ENCODE measurements at places on chromosomes 1 and 21.

- DNase-seq, result no peak
These were observed 8.7 kb downstream of the CFAP107 start for GRCh38 chr1:12754738-12755137.

GRCh38 chr1:236044341-236044740 lies 20.5 kb downstream of the NID1 start:
- no peak for DNase-seq

- no peak for DNase-seq
These were observed 171.4 kb upstream of the SNX7 start for GRCh38 chr1:98490099-98490498.

DNA sequence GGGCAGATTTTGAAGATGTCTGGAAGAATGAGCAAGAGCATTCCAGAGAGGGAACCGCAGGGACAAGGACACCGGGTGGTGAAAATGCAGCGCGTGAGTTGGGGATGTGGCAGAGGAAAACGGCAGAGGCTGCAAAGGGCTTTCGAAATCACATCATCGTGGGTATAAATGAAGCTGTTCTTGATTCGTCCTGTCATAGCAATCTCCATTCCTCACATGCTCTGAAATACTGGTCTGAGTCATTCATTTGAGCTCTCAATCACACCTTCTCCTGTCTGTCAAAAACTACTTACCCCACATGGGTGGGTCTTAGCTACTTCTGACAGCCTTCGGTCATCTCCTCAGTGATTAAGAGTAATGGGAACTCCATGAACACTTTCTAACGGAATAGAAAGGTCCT lies 81.5 kb downstream of the ERG start:
- no peak for DNase-seq

- DNase-seq, result no peak
These were observed 10.0 kb downstream of the TP53BP2 start for GRCh38 chr1:223835754-223836153.

DNA sequence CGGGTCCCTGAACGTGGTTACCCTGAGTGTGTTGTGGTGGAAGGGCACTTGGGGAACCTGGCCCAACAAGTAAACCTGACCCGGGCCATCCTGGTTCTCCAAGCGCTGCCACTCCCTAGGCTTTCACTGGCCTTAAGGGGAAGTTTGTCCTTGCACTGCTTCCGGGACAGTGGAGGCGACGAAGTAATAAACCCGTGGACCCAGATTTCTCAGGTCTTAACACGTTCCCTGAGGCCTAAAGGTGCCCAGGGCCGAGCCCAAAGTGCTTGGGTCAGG lies 261 bp upstream of the CCDC24 start:
- no peak for DNase-seq

DNA sequence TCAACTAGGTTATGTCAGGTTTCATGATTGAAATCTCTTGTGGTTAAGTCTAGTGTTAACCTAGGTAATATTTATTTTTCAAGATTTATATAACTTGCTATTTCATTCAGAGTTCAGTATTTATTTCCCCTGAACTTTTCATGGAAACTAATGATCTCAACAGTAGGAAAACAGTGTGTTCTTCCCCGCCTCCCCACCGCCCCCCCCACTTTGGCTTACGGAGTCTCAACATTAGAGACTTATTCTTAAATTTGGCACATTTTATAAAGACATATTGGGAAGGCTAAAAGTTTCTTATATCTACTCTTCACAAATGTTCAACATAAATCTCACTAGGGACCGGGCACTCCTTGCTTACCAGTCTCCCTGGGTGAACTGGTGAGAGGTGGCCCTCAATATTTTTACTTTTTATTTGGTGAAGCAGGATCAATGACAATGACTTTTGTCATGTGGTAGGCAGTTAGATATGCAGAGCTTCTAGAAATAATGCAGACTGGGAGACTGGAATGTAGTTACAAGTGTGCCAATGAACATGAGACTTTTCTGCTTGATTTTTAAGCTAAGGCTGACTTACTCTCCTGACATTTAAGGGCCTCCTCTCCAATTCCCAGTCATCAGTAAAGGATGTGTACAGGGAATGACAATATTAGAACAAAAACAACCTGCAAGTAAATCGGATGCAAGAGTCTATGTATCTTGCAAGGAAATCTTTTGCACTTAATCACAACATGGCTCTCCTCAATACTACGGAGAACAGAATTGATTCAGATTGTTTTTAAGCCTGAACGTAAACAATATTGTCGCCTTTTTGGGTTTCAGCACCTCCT lies 1.7 kb upstream of the MAN1A2 start:
- no peak for DNase-seq

DNA sequence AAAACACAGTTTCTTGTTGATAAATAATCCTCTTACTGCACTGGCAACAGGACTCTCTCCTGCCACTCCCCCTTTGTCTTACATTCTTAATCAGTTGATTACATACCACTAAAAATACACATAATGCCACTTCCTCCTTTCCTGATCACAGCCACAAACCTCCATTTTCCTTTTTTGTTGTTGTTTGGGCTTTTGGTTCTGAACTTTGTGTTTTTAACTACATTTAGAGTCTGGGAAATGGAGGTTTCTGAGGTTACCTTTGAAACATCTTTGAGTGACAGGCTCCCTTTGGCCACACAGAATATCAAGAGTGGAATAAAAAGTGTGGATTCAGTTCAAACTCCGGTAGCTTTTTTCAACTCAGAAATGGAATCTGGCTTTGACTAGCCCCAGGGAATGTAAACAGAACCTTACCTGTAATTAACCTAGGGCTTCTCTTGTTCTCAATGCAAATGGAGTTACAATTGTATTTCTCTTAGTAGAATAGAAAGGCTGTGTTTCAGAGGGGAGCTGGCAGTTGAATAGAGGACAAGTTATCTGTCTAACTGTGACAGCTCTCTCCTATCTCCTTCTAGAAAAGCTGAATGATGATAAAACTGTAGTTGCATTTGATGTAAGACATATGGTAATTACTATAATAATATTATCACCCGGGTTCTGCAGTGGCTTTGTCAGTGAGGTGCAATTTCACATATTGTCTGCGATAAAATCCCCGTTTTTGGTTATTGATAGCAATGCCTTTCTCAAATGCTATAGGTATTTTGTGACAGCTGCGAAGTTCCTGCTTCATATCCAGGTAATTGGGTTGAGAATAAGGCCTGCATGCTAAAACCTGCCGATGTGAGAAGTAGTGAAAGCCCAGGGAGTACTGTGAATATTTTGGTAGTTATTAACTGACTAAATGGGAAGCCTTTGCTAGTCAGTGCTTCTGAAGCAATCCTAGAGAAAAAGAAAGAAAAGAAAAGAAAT lies 66.9 kb downstream of the ST6GALNAC5 start:
- no peak for DNase-seq

GRCh38 chr1:230265200-230266115 lies 160.7 kb downstream of the PGBD5 start:
- no peak for DNase-seq

GRCh38 chr1:201883786-201884185 lies 4.9 kb upstream of the SHISA4 start:
- DNase-seq, result no peak

DNA sequence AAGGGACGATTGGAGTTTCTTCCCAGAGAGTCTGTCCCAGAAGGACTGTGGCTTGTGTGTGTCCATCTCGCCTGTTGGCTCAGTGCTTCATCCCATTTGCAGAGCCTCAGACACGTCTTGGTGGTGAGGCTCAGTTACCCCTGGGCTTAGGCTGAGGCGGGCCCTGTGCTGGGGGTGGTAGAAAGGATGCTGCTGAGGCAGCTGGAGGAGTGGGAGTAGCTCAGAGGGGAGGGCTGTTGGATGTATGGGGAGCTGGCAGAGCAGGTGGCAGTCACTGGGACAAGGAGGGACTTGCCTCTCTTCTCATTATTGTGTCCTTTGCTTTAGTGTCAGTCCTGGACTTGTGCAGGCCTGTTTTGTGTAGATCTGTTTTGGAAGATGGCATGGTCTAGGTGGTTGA lies 7.3 kb upstream of the MIIP start:
- no peak for DNase-seq

- DNase-seq, result no peak
These were observed 87.2 kb downstream of the HHAT start for GRCh38 chr1:210415846-210416448.

DNA sequence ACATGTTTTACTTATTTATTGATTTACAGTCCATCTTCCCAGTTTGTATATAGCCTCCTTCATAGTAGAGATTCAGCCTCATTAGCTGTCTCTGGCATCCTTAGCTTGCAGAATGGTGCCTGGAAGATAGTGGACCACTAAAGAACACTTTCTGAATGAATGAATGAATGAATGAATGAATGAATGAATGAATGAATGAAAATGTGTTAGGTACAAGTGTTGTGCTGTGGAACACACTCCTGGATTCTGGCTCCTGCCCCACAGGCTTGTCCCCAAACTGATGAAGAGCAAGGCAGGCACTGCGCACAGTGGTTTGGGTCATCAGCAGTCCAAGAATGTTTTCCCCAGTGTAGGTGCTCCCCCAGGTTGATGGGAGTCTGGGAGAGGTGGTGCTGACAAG lies 159.4 kb downstream of the ST6GALNAC5 start:
- DNase-seq, result no peak

DNA sequence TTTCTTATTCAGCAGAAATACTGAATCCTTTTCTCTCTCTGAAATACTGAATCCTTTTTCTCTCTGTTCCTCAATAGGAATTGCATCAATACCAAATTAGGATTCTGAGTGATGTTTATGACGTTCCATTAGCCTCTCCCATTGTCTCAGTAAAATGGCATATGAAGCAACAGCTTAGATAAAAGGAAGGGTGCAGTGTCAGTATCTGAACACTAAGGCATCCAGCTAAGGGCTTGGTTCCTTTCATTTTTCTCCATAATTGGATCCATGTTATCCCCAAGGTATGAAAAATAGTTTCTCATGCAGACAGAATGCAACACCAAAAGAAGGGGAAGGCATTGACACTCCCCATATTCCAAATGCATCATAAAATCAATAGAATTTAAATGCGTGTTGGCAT lies 61.5 kb upstream of the RAVER2 start:
- peak; percentile 19 for DNase-seq

DNA sequence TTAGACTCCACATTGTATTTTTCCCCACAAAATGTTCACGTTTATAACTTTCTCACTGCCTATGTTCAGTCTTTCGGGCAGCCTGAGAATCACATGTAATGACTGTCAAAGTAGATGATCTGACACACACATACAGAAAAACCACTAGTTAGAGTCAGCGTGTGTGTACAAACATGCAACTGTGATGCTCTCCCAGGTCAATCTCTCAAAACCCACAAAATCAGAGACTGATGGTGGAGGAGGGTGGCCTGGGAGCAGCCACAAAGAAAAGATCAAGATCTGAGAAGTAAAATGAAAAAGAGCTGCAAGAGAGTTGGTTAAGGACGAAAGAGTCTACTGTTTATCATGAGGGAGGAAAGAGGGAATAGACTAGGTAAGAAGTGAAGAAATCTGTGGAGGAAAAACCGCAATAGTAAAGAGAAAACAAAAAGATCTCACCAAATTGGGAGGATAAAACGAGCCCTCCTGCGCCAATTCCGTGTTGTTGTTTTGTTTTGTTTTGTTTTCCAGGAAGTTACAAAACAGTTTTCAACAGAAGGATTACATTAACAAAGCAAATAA lies 2.3 kb downstream of the EGLN1 start:
- no peak for DNase-seq

GRCh38 chr1:247440001-247440620 lies 17.8 kb downstream of the OR2B11 start:
- no peak for DNase-seq

GRCh38 chr1:219503604-219504003 lies 109.3 kb downstream of the ZC3H11B start:
- no peak for DNase-seq

DNA sequence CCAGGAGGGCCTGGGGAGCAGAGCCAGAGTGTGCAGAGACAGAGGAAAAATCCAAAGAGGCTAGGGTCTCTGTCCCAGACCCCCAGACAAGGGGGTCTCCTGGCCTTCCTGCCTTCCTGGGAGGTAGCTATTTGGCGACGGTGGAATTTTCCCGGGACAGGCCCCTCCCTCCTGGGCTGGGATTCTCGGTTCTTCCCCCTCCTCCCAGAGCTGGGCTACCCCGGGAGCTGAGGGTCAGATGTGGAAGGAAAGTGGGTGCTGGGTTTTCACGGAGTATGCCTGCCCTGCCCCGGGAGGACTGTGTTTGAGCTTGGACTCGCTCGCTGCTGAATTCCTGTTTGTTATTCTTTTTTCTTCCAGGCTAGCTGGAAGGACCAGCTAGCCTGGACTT lies 759 bp downstream of the AMPD2 start:
- no peak for DNase-seq

- no peak for DNase-seq
These were observed 91.1 kb downstream of the TRIM11 start for GRCh38 chr1:228315484-228315944.

DNA sequence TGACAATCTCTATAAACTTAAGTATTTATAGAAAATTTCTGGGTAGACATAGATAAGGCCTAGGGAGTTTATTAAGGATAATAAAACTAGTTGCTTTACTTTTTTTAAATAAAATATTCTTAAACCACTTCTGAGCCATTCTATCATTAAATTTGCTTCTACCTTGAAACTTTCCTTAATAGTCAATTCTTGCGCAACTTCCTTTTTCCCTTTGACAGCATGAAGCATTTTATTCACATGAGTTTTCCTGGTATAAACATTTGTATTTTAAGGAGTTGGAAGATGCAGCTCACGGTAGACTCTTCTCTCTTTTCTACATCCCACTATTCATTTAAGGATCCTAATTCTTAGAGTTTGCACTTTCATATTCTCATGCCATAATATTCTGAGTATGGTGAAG lies 75.8 kb upstream of the DPH5 start:
- DNase-seq, result no peak

DNA sequence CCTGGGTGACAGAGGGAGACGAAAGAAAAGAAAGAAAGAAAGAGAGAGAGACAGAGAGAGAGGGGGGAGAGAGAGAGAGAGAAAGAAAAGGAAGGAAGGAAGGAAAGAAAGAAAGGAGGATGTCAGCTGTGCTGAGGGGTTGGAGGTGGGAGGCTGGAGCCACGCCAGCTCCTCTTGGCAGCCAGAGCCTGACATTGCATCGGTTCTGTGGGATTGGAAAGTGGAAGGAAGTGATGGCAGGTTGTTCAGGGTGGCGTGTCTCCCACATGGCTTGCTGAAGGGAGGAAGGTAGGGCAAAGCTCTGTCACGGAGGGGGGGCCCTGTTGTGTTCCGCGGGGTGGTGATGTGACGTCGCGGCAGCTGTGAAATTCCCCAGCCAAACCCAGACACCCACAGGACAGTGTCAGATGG lies 30.7 kb downstream of the EIF2D start:
- DNase-seq, result no peak

- no peak for DNase-seq
These were observed 33.9 kb upstream of the SELENON start for GRCh38 chr1:25765923-25766589.

GRCh38 chr1:226656601-226657277 lies 82.3 kb downstream of the ITPKB start:
- no peak for DNase-seq

GRCh38 chr1:41504114-41505035 lies 19.9 kb upstream of the EDN2 start:
- DNase-seq, result no peak

DNA sequence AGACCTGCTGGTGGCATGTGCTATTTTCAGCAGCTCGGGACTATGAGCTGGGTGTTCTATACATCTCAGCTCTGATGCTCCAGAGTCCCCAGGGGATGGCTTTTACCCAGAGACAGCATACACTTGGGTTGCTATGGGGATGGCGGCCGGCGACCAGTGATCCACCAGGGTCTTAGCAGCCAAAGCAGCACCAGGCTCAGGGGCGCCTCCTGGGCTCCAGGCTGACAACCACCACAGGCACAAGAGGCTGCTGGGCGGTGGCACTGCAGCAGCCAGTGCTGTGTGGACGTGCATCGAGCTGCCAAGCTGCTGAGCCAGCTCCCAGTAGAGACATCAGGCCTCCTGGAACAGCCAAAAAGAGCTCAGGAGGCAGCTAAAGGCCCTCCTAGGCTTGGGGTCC lies 37.6 kb upstream of the CLSTN1 start:
- DNase-seq, result no peak
